ENCODE measurements at places on chromosomes 11 and 22.

DNA sequence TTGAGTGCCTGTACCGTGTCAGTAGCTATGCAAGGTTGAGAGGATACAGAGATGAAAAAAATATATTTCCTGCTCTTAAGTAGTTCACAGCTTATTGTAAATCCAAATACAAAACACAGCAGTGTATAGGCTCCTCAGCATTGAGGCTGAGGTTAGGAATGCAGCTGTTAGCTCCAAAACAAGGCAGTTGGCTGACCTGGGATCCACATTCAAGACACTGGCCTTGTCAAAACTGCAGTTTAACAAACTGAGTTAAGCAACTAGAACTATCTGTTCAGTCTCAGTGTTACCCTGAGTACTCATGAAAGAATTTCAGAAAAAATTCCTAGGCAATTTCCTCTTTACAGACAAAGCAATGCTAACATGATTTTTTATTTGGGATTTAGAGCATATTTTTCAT, 42.8 kb downstream of the REXO2 start:
- no peak for DNase-seq

- peak; percentile 64 for DNase-seq
These were observed 398.2 kb downstream of the SHANK2 start for GRCh38 chr11:70854201-70854600.

DNA sequence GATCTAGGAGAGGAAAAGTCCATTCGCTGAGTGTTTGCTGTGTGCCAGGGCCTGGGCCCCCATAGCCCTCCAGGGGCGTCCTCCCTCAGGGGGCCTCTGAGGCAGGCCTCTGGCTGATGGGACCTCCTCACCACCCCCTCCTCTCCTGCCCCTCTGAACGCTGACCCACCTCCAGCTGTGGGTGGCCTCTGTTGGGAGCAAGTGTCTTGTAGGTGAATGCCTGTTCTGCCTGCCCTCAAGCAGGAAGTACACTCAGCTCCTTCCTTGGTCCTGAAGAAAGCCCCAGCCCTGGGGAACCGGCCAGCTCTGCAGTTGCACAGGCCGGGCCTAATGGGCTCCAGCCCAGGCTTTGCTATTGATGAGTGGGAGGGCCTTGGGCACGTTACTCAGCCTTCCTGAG, 3.5 kb downstream of the MYO7A start:
- no peak for DNase-seq

- no peak for DNase-seq
These were observed 11.5 kb upstream of the KCTD14 start for GRCh38 chr11:78034623-78035022.

- DNase-seq: peak; percentile 65
These were observed 1.5 kb downstream of the ZNF143 start for GRCh38 chr11:9462172-9462799.
